Astrocyte (in vitro differentiated cells and primary cell): ENCODE measurements at places on chromosomes 7 and 10. TPM values are rescaled to one million over a fixed set of nuclear protein-coding genes. Genes with fewer than 3 reads are reported as not detected.

Gene ASAH2
- total RNA-seq, result 1.4 and 2.4 TPM in 2 replicates

DNA sequence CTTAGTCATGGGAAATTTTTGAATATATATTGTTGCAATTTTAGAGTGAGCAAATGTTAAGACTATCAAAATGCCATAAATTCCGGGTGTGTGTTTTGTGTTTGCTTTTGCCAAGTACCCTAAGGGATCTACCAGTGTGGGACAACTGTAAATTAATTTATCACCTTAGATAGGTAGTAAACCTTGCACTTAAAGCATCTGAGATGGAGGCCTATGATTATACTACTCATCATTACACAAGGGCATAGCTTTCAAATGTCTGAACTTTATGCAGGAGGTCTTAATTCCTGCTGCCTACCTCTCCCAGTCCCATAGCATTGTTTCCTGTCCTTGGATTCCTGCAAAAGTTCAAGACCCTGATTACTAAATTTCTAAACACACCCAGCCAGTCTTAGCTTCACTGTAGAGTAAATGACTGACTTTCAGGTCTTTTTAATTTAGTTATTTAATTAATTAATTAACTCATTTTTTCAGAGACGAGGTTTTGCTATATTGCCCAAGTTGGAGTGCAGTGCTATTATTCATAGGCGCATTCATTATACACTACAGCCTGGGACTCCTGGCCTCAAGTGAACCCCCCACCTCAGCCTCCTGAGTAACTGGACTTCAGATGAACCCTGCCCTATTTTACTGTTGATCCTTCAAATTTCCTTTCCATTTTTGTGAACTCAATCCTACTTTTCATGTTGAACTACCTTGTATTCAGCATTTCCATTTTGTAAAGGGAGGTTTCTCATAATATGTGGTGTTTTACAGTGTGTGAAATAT, 47.0 kb downstream of the THSD7A start:
- no peak for DNase-seq
- no peaks in the 10 kb centered on the region for H3K27me3 ChIP-seq

DNA sequence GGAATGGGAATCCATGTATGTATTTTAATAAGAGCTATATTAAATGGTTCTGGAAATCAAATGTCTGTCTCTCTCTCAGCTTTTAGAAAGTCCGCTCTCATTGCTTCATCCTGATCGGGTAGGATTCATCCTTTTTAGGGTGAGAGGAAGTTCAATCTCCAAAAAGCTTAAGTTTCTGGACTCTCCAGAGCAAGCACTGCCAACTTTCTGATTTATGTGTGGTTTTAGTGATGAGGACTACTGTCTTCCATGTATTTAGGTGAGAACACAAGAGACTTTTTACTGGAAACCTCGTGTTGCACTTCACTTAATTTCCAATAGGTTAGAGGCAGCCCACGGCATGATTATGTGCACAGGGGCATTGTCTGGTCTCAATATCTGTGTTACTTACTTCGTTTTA, 267.9 kb downstream of the SUGCT start:
- no peak overlapping the region for H3K27ac ChIP-seq
- DNase-seq, result peak; percentile 6
- no peaks in the 10 kb centered on the region for H3K4me1 ChIP-seq
- no peaks in the 10 kb centered on the region for H3K36me3 ChIP-seq

Gene TMEM196
- total RNA-seq, result not detected in 2 replicates

- no peaks in the 10 kb centered on the region for H3K36me3 ChIP-seq
- H3K27me3 ChIP-seq, result no peaks in the 10 kb centered on the region
- no peak overlapping the region for H3K27ac ChIP-seq
- no peak for DNase-seq
These were observed 4.6 kb upstream of the SMARCD3 start for GRCh38 chr7:151252961-151253711.

Gene ITGB8
- 10.8 and 11.1 TPM in 2 replicates for total RNA-seq

Gene RADIL
- total RNA-seq, result 0.22 and 0.86 TPM in 2 replicates

DNA sequence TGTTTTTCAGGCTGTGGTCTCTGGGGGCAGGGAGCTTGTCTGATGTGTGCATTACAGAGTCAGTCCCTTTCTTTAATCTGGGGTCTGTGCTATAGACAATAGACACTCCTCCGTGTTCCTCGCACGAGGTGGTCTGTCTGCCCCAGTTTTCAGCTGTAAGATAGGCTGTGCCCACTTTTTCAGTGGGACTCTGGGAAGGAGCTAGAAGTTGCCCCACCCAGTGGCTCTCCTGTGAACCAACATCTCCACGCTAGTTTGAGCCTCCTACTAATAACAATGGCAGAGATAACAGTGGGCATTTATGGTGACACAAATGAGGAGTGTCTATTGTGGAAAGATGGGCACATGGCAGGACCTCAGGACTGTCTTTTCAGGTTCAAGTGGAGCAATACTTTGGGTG, 44.0 kb downstream of the ADRB1 start:
- no peak overlapping the region for H3K4me3 ChIP-seq
- no peak overlapping the region for H3K27ac ChIP-seq
- no peaks in the 10 kb centered on the region for H3K36me3 ChIP-seq
- no peaks in the 10 kb centered on the region for H3K4me1 ChIP-seq

DNA sequence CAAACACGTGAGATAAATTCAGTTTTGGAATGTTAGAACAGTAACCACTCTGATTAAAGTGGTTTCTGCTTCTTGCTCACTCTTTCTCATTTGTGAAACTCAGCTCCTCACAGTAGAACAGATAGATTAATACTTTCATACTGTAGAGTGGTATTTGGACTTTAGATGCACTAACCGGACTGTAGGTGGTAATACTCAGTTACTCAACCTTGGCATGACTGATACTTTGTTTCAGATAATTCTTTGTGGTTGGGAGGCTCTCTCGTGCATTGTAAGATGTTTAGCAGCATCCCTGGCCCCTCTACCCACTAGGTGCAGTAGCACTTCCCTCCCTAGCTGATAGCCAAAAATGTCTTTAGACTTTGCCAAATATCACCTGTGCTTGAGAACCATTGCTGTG, 37.6 kb downstream of the MCU start:
- H3K4me3 ChIP-seq, result no peak overlapping the region
- H3K27ac ChIP-seq, result no peak overlapping the region
- DNase-seq, result peak; percentile 62

DNA sequence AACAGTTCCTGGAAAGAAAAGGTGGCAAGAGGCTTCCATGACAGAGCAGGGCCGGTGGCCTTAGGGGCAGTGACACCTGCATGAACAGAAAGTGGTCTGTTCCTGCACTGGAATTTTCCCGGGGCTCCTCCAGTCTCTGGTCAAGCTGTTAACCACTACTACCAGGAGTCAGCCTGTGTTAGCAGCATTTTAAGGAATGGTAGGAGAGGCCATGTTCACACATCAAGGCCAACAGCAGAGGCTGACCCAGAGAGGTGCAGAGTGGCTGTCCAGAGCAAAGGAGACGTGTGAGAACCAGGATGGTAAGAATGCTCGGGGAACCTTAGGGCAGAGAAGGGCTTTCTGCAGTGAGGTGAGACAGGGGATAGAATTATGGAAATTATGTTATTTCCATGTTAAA, 8.5 kb downstream of the H2BK1 start:
- no peak overlapping the region for H3K27ac ChIP-seq
- no peaks in the 10 kb centered on the region for H3K4me1 ChIP-seq
- no peaks in the 10 kb centered on the region for H3K36me3 ChIP-seq
- peaks cover 24% of the 10 kb centered on the region for H3K27me3 ChIP-seq

Gene ADAMTS14
- 19.4 and 30.2 TPM in 2 replicates for total RNA-seq
